IMR-90 (cell line): ENCODE measurements at places on chromosomes 2 and 18. TPM values are rescaled to one million over a fixed set of nuclear protein-coding genes. Genes with fewer than 3 reads are reported as not detected.

TUBB8B gene
- polyA plus RNA-seq = not detected in 2 replicates

GPR39 gene
- polyA plus RNA-seq = 4.4 and 5.4 TPM in 2 replicates

PLEK gene
- polyA plus RNA-seq = 0.03 TPM in 1 of 2 replicates, not detected in the other

INO80B gene
- 9.2 and 10.5 TPM in 2 replicates for polyA plus RNA-seq

GCG gene
- polyA plus RNA-seq = not detected in 2 replicates

KCNF1 gene
- polyA plus RNA-seq = 1.4 TPM in 2 replicates

SATB2 gene
- 6.2 and 7.4 TPM in 2 replicates for polyA plus RNA-seq

RGPD3 gene
- polyA plus RNA-seq = 0.06 and 0.07 TPM in 2 replicates

GPR55 gene
- polyA plus RNA-seq = 0.03 TPM in 1 of 2 replicates, not detected in the other

RAPGEF4 gene
- 1.7 and 1.8 TPM in 2 replicates for polyA plus RNA-seq

GAD1 gene
- polyA plus RNA-seq = not detected in 2 replicates

ANKRD62 gene
- not detected in 2 replicates for polyA plus RNA-seq

MYOM1 gene
- 0.04 and 0.10 TPM in 2 replicates for polyA plus RNA-seq

PLCD4 gene
- polyA plus RNA-seq = 1.5 and 1.9 TPM in 2 replicates

CAPG gene
- 98.3 and 122 TPM in 2 replicates for polyA plus RNA-seq

TSGA10 gene
- 0.22 and 0.32 TPM in 2 replicates for polyA plus RNA-seq

NTSR2 gene
- not detected in 2 replicates for polyA plus RNA-seq

KCNJ3 gene
- polyA plus RNA-seq = not detected in 2 replicates

VWA3B gene
- not detected in 2 replicates for polyA plus RNA-seq

CEP76 gene
- polyA plus RNA-seq = 4.8 and 5.1 TPM in 2 replicates

FZD7 gene
- polyA plus RNA-seq = 87.9 and 90.9 TPM in 2 replicates

RAB6C gene
- not detected in 2 replicates for polyA plus RNA-seq

IL1B gene
- polyA plus RNA-seq = 3.2 and 4.4 TPM in 2 replicates
